Endodermal cell (in vitro differentiated cells): ENCODE measurements at places on chromosomes 2 and 18. TPM values are rescaled to one million over a fixed set of nuclear protein-coding genes. Genes with fewer than 3 reads are reported as not detected.

REG3A gene
- not detected in 2 replicates for total RNA-seq

REL gene
- 11.1 and 11.7 TPM in 2 replicates for total RNA-seq

LCT gene
- total RNA-seq = 0.06 to 0.11 TPM in 2 of 3 replicates, not detected in the other

SP5 gene
- total RNA-seq = 81.0 and 103 TPM in 2 replicates

CAPN14 gene
- total RNA-seq = 0.11 and 0.31 TPM in 2 replicates

UGT1A8 gene
- not detected in 3 replicates for total RNA-seq

GRCh38 chr2:168365094-168365621 lies 90.9 kb upstream of the CERS6 start:
- H3K4me3 ChIP-seq = no peak overlapping the region
- H3K27ac ChIP-seq = no peak overlapping the region
- H3K4me1 ChIP-seq = no peaks in the 10 kb centered on the region
- no peaks in the 10 kb centered on the region for H3K27me3 ChIP-seq

GRCh38 chr2:28522481-28522880 lies 26.6 kb downstream of the PLB1 start:
- H3K27me3 ChIP-seq = no peaks in the 10 kb centered on the region
- H3K4me1 ChIP-seq = peaks cover 8% of the 10 kb centered on the region
- no peaks in the 10 kb centered on the region for H3K36me3 ChIP-seq
- no peak for DNase-seq
- H3K4me3 ChIP-seq = no peak overlapping the region
- H3K27ac ChIP-seq = no peak overlapping the region

- peaks cover 14% of the 10 kb centered on the region for H3K27me3 ChIP-seq
- peak; percentile 81 for DNase-seq
- H3K36me3 ChIP-seq = no peaks in the 10 kb centered on the region
- H3K27ac ChIP-seq = no peak overlapping the region
- no peaks in the 10 kb centered on the region for H3K4me1 ChIP-seq
Measured at GRCh38 chr2:241844066-241844728, 14.5 kb downstream of the PDCD1 start.

- no peaks in the 10 kb centered on the region for H3K27me3 ChIP-seq
- H3K27ac ChIP-seq = no peak overlapping the region
- no peak overlapping the region for H3K4me3 ChIP-seq
- no peak for DNase-seq
Measured at GRCh38 chr2:162277381-162277780, 34.1 kb upstream of the FAP start.

- H3K27me3 ChIP-seq = no peaks in the 10 kb centered on the region
- no peaks in the 10 kb centered on the region for H3K36me3 ChIP-seq
- no peak for DNase-seq
- no peak overlapping the region for H3K27ac ChIP-seq
- no peak overlapping the region for H3K4me3 ChIP-seq
Measured at GRCh38 chr2:155662224-155662623, 670.3 kb downstream of the NR4A2 start.

DNA sequence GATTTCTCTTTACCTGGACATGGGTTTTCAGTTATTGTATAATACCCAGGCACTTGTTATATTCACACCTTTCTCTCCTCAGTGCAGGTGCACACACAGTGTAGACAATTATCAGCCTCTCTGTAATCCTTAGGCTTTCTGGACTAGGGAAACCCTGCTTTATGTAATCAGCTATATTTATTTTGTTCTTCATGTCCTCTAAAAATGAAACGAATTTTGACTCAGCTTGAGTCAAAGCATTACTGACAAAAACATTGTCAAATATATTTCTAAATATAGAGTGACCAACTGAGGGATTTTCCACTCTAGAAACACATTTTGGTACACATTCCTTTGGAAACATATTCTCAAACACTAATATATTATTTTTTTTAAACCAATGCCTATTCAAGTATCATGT lies 144.8 kb upstream of the GULP1 start:
- no peaks in the 10 kb centered on the region for H3K27me3 ChIP-seq
- no peak for DNase-seq
- no peaks in the 10 kb centered on the region for H3K4me1 ChIP-seq
- no peak overlapping the region for H3K4me3 ChIP-seq
- no peaks in the 10 kb centered on the region for H3K36me3 ChIP-seq
